ENCODE measurements at places on chromosomes 7 and 10.
A peak's percentile ranks its signal among the peaks of the same experiment; 100 is the strongest.

DNA sequence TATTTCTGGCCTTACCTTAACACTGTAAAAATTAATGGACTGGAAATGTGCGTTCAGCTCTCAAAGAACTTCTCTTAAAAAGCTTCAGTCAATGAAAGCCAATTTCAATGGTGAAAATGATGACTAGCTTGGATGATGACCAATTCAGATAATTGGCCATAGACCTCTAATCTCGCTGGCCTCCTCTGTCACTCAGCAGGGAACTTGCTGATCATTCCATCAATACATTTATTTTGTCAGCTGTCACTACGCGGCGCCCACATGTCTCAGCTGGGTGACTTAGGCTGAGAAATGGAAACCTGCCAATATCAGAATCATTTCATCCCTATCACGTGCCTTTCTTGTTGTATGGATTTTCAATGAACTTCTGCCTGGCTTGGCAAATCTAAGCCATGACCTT, 673.0 kb upstream of the AUTS2 start:
- no peak for ATAC-seq

GRCh38 chr7:114413761-114414155, 857 bp upstream of the FOXP2 start:
- no peak for ATAC-seq

- ATAC-seq: no peak
Measured at GRCh38 chr7:6489612-6490011, 41.9 kb upstream of the DAGLB start.

DNA sequence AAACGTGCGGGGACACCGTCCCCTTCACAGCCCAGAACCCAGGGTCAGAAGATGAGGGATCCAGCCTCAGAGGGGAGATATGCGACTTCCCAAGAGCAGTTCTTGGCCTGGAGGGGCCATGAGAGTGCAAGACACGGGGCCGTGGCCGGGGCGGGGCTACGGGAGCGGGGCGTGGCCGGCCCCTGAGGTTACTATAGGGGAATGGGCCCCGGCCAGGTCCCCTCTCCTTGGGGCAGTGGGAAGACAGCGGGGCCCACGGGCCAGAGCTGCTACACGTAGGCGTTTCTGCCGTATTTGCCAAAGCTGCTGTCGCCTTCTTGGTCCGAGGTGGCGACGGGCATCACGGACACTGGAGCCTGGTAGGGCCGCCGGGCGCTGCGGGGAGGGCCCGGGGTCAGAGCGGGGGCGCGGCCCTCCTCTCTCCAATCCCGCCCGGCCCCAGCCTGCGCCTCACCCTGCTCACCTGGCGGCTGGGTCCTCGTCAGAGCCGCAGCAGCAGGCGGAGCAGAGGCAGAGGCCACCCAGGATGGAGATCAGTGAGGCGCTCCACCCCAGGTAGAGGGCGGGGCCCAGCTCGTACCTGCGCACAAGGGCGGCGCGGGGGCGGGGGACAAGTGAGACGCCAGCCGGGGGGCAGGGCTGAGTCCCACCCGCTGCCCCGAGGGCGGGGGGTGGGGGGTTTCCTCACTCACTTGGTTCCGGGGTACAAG, 5.3 kb downstream of the CLDN15 start:
- peak; percentile 4 for ATAC-seq

- ATAC-seq: no peak
Measured at GRCh38 chr7:4707217-4707741, 25.2 kb downstream of the FOXK1 start.

GRCh38 chr7:14024406-14024805, 34.9 kb upstream of the ETV1 start:
- no peak for ATAC-seq

DNA sequence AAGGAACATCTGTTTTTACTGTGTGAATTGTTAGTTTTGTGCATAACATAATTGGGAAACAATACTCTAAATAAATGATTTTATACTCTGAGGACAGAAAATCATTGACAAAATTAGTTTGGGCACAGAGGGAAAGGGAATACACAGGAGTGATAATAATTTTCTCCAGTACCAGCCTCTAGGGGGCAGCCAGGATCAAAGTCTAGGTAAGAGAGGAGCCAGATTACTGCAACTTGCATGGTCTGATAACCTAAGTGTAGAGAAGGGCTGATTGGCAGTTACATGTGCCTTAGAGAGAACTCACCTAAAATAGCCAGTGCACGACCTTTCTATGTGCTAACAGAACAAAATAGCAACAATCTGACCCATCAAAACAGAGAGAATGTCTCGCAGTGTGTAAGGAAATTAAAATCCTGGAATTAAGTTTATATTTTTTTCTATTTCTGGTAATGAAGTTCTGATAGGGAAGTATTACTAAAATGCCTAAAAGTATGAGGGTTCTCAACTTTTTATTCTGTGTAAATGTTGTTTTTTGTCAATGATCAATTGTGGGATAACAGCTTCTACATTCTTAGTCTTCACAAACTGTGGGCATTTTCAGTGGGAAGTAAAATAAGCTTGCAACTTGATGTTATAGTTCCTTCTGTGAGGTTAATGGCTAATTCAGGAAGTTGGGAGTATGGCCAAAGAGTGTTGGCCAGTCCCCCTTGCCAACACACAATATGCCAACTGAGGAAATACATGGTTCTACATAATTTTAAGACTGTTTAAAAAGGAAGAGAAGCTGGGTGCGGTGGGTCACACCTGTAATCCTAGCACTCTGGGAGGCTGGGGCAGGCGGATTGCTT, 66.4 kb downstream of the EXOC6 start:
- peak; percentile 98 for ATAC-seq

GRCh38 chr7:17988141-17988540, 39.5 kb downstream of the PRPS1L1 start:
- ATAC-seq: no peak

DNA sequence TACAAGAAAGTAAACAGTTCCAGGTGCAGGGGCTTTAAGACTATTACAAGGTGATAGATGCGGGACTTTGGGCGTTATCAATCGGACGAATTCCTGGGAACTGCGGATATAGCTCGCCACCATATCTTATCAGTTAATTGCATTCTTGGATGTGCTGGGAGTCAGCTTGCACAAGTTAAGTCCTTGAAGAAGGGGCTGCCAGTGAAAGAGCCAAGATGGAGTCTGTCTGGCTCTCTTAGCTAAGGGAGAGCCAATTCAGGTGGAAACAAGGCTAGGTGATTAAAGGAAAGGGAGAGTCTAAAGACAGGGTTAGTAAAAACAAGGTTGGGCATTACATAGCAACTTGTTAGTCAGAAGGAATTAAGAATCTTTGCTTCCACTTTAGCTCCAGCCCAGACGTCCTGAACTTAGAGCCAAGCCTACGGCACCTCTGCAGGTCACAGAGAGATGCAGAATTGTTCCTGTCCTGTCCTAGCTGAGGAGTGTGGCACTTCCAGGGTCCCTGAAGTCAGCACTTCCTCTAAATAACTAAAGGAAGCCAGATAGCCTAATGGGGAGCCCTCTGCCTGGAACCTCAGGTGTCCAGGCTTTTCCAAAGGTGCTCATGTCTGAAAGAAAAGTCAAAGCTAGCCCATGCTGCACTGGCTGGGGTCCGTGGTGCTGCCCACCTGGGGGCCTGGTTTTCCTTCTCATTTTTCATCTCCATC, 17.3 kb downstream of the ZC3HAV1 start:
- ATAC-seq: no peak

GRCh38 chr7:127940381-127941160, 90.7 kb downstream of the LRRC4 start:
- ATAC-seq: no peak

- ATAC-seq: no peak
Measured at GRCh38 chr10:97939446-97939990, 89.9 kb downstream of the GOLGA7B start.

DNA sequence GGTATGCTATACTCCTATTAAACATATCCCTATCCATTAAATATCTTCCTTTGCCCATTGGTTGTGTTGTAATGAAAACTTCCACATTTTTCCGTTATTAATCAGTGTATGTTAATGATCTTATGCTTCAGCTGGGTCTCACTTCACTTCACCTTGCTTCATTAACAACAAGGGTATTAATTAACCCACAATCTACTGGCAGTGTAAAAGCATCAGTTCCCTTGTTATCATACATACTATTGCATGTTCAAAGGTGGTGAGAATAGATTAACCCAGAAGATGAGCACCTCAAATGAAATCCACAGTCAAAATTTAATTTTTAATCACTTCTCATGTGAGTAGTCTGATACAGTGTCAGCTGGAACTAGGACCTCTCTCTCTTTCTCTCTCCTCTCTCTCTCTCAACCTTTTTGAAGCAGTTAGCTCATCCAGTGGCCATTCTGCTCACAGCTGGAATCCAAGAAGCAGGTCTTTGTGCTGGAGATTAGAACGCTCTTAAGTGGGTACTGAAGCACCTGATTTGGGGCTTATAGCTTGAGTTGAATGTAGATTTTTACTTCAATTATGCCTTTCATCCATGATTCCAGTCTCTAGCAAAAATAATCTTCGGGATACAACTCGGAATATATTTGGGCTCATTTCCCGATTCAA, 172.3 kb downstream of the RAPGEF5 start:
- no peak for ATAC-seq

Measured in SK-N-SH treated with all-trans-retinoic acid at 6 μM for 48 hours (cell line).